Activated CD4-positive, alpha-beta T cell treated with anti-CD3 and anti-CD28 coated beads, Interleukin-2, amount 50 U/mL, for 4 hours (primary cell): ENCODE measurements at places on chromosomes 2 and 18.

- DNase-seq: no peak
Measured at GRCh38 chr2:8337321-8337720, 344.5 kb upstream of the ID2 start.

DNA sequence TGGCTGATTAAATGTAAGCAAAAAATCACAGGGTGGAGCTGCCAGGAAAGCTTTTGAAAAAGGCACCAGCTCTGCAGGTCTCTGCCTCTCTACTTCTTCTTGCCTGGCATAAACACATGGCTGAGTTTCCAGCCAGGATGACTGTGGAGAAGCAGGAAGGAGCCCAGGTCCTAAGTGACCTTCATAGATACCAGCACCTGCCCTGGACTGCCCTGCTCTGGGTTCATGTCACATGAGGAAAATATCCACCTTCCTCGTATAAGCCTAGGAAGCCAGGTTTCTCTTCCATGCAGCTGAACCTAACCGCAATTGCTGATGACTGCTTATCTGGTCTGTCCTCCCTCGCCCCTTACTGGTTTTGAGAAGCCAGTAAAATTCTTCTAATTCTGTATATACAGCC, 47.8 kb upstream of the CREB1 start:
- DNase-seq: no peak

- DNase-seq: no peak
Measured at GRCh38 chr2:238879043-238879442, 31.2 kb downstream of the TWIST2 start.

DNA sequence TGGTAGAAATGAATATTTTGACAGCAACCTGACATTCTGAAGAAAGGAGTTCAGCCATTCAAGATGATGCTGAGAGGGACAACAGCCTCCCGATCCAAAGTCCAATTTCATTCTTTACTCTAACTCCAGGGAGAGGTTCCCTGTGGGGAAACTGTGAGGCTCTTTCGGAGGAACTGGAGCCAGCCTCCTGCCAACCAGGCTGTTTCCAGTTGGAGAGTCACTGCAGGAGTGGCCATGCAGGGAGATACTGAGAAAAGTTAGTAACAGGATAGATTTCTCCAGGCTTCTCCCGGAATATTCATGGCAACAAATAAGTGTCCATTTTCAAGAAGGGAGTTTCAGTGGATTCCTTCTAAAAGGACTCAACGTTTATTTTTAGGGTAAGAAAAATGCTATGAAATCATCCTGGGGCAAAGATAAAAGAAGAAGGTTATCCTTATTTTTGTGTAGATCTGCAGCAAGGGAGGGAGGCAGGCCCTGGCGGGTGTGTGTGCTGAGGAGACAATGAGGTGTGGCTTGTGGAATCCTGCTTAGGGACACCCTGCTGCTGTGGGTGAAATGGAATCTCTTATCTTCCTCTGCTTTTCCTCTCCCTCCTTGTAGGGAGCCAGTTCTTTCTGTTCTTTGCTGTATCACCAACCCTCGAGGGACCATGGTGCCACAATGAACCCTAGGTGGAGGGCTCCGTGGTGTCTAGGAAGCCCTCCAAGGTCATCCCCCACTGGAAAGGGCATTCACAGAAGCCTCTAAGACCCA, 18.1 kb downstream of the KLHL14 start:
- DNase-seq: no peak

GRCh38 chr2:133286326-133286922, 281.8 kb downstream of the NCKAP5 start:
- no peak for DNase-seq

- peak; percentile 42 for DNase-seq
Measured at GRCh38 chr2:207073801-207074678, 91.7 kb downstream of the KLF7 start.

- DNase-seq: no peak
Measured at GRCh38 chr2:228700638-228701037, 519.2 kb upstream of the SPHKAP start.

DNA sequence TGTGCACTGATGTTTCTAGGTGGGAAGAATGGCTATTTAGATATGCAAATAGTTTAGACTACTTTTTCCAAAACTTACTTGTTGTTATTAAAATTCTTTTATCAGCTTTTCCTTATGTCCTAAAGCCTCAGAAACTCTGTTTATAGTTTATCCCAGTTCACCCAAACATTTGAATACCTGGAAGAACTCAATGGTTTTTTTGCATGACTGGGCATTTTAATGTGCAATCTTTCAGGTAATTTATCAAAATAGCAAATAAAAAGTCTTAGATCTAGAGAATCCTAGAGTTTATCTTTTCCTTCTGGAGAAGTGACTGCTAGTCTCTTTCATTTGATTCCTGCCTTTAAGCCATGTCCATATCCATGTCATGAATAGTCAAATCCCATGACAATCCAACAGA, 9.6 kb upstream of the ADAM23 start:
- DNase-seq: no peak

DNA sequence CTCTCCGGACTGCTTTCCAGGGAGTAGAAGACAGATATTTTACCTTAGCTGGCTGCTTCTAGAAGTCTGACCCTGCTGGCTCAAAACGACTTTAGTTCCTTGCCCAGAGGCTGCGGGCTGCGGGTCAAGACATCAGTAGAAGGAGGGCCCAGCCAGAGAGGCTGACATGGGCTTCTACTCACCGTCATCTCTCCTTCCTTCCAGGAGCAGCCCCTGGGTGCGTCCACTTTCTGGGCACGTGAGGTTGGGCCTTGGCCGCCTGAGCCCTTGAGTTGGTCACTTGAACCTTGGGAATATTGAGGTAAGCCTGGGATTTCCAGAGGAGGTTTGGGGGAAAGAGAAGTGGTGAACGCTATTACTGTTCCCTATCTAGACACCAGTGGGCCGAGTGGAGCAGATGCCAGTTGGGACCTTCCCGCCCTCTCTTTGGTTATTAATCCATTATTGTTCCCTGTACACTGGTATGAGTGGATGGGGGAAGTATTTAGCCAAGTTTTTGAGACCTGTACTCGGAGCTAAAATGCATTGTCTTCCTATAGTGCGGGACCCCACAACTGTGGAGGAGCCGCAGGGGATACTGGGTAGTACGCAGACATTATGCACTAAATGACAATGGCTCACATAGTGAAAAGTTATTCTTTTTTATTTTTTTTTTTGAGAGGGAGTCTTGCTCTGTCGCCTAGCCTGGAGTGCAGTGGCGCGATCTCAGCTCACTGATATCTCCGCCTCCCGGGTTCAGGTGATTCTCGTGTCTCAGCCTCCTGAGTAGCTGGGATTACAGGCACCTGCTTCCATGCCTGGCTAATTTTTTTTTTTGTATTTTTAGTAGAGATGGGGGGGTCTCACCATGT, 26.3 kb upstream of the CASP8 start:
- no peak for DNase-seq

DNA sequence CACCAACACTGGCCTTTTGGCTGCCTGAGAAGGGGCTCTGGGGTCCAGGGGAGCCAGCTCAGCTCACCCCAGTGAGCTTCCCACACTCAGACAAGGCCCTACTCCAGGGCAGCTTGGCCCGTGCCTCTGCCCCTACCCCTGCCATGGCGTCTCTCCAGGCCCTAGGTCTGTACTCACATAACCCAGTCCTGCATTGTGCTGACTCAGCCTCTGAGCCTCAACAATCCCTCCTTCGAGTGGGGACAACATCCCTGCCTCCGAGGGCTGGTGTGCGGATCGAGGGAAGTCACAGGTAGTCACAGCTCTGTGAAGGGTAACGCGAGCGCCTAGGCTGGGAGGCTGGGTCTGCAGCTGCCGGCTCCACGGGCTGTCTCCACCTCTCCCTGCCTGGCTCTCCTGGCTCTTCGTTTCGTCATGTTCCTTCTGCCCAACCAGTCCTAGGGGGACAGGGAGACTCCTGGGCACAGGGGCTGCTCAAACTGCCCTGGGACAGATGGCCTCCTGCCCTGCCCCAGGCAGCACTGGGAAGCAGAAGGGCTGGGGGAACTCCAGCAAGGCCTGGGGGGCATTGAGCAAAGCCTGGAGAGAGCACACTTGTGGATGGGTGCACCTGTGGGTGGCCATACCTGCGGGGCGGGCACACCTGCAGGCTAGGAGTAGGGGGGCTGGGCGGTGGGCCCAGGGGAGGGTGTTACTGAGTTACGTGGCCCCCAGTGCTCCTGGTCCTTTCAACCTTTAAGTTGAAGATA, 74.6 kb downstream of the RRM2 start:
- no peak for DNase-seq

DNA sequence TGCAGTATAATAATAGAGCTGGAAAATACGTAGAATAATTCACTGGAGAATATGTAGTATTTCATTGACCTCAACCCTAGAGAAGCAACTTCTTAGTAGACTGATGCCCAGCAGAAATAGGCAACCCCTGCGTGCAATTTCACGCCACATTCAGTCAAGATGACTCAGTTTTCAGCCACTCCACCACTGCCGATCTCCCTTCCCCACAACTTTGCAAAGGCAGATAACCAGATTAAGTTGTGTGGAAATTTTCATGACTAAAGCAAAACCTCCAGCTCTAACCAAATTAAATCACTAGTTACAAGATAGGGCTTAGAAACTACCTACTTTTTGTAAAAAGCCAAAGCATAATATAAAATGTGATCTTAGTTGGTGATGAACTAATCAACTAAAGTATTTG, 63.3 kb upstream of the STK17B start:
- peak; percentile 50 for DNase-seq

- DNase-seq: no peak
Measured at GRCh38 chr2:133977405-133977804, 276.5 kb upstream of the MGAT5 start.

DNA sequence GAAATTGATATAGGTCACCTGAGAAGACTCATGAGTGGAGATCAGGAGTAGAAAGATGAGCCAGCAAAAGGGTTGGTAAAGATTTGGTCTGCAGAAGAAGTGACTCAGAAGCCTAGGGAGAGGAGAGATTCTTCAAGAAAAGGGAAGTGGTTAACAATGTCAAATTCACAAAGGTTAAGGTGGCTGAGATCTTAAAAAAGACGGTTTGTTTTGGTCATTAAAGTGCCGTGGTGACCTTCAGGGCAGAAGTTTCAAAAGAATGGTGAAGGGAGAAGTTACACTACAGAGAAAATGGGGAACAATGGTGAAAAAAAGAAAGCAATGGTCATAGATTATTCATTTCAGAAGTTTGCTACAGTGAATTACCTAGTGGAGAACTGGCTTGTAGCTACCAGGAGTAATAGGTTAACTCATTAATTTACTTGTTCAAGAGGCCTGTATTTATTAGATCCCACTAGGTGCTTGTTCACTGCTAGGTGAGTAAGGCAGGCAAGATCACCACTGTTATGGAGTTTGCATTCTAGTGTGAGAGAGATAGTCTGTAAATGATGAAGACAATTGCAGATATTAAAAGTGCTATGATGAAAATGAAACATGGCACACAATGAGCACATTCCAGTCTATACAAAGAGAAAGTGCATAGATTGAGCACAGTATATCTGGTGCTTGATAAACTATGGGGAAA, 43.0 kb downstream of the FBXO48 start:
- DNase-seq: no peak

DNA sequence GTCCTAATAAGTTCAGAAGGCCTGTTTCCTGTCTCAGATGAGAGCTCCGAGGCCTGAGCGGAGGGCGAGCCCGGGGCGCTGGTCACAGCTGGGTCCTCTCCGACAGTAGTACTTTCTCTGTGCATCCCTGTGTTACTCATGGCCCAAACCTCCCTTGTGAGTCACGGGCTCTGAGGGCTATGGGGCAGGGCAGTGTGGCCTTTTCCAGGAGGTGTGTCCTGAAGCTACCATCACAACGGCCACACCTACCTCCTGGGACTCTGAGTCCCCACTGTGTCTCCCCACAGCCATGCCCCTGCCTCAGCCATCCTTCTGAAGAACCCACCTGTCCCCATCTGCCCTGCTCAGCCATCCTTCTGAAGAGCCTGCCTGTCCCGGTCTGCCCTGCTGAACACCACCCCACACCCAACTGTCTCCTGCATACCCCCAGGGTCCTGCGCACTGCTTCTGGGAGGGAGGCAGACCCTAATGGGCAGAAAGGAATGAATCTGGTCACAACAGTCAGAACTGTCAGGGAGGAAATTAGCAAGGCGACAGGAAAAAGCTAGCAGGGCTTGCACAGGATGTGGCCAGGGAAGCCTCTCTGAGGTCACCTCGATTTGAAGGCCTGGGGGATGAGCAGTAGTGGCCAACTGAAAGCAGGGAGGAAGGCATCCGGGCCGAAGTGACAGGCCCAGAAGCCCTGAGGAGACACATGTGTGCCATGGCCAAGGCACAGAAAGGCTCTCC, 145.4 kb upstream of the RIOK3 start:
- DNase-seq: no peak

DNA sequence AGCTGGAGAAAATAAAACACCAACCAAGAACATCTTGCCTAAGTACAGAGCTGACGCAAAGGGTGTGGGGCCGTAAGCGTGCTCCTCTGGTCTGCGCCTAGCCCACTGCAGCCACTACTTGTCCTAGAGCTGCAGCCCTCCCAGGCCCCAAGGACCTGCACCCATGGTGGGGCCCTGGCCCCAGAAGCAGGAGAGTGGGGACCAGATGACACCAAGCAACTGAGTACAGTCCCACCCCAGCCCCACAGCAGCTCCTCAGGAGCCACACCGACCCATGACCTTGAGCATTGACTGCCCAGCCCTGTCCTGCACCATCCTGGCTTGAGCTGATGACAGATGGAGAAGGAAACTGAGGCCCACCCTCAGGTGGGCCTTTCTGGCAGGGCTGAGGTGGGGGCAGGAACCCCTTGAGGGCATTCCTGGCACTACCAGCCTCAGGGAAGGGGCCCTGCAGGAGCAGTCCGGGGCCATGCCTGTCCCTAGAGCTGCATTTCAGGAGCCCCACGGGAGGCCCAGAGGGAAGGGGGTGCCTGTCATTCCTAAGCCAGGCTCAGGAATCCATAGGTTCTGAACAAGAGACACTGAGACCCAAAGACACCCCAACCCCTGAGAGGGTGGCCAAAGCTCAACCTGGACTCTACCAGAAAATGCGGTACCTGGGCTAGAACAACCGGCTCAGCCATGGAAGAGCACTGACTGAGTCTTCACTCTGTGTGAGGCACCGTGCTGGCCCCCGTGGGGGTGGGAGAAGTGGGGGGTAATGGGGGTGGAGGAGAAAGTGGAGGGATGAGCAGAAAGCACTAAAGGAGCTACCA, 4.9 kb downstream of the KIF1A start:
- no peak for DNase-seq

- no peak for DNase-seq
Measured at GRCh38 chr2:28656937-28657615, 94.6 kb upstream of the PPP1CB start.

- no peak for DNase-seq
Measured at GRCh38 chr2:1226766-1227165, 186.5 kb upstream of the TPO start.

DNA sequence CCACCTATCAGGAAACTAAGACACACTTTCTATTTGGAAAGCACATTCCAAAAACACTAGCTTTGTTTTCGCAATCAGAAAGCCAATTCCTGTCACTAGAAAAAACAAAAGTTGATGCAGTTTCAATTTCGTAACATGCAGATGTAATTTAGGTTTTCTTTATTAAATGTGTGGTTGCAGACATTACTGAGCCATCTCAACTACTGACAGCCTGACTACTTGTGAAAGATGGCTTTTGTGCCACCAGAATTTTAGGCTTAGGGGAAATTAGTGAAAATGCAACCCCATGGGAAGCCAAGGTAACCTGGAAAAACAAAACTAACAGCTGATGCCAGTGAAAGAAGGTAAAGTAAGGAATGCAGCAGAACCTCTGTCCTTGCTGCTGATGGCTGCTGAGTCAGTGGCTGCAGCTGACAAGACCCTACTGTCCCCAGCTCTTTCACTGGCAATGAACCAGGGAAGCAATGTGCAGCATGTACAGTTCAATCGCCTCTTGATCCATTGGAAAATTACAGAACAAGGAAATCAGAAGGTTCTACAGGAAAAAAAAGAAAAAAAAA, 34.9 kb downstream of the FEZ2 start:
- no peak for DNase-seq

- DNase-seq: no peak
Measured at GRCh38 chr2:15732341-15733077, 140.8 kb downstream of the DDX1 start.
